ENCODE measurements at places on chromosomes 12 and 14. TPM values are rescaled to one million over a fixed set of nuclear protein-coding genes. Genes with fewer than 3 reads are reported as not detected.

The APOLD1 gene
- 5.1 TPM for total RNA-seq

The RERG gene
- total RNA-seq = not detected

The PMEL gene
- 0.78 TPM for total RNA-seq

The GDF3 gene
- not detected for total RNA-seq

The TSPAN8 gene
- not detected for total RNA-seq

The CIROP gene
- not detected for total RNA-seq

The GPRC5A gene
- total RNA-seq = 4.0 TPM

The CLEC2A gene
- not detected for total RNA-seq

The CCDC85C gene
- total RNA-seq = 0.37 TPM

The NKX2-1 gene
- not detected for total RNA-seq

The IRAK3 gene
- 25.0 TPM for total RNA-seq

The LIN7A gene
- 6.3 TPM for total RNA-seq

The C14orf39 gene
- not detected for total RNA-seq

The OR4K2 gene
- not detected for total RNA-seq

The SERPINA6 gene
- total RNA-seq = not detected

The KRT78 gene
- total RNA-seq = not detected

The SLC10A1 gene
- total RNA-seq = not detected

The MORN3 gene
- 0.20 TPM for total RNA-seq

The DIO3 gene
- total RNA-seq = not detected

The MYF5 gene
- total RNA-seq = not detected

The KRT2 gene
- total RNA-seq = not detected

The TAS2R42 gene
- not detected for total RNA-seq

The KCNC2 gene
- total RNA-seq = not detected

The HOXC4 gene
- total RNA-seq = 2.2 TPM

The FAM90A1 gene
- total RNA-seq = 0.20 TPM

The FLRT2 gene
- 31.7 TPM for total RNA-seq

The RNASE2 gene
- total RNA-seq = not detected

The LRFN5 gene
- total RNA-seq = 6.6 TPM

The POC1B gene
- 15.6 TPM for total RNA-seq

The PLEKHD1 gene
- total RNA-seq = not detected

The ASB2 gene
- total RNA-seq = not detected

The OR4M1 gene
- not detected for total RNA-seq

The LALBA gene
- total RNA-seq = not detected

The TRAF3 gene
- 24.8 TPM for total RNA-seq

The HRK gene
- total RNA-seq = under 0.01 TPM

The RERGL gene
- not detected for total RNA-seq

The TOMM20L gene
- total RNA-seq = not detected

The OLR1 gene
- not detected for total RNA-seq

The GPX2 gene
- not detected for total RNA-seq

The MYH6 gene
- not detected for total RNA-seq

The OAS2 gene
- 7.0 TPM for total RNA-seq

The TBC1D30 gene
- not detected for total RNA-seq

The CDK17 gene
- 64.3 TPM for total RNA-seq

The NYNRIN gene
- total RNA-seq = 4.8 TPM

The PLD4 gene
- under 0.01 TPM for total RNA-seq

The P2RX2 gene
- not detected for total RNA-seq

The FOXG1 gene
- total RNA-seq = 0.20 TPM

The PIANP gene
- not detected for total RNA-seq

The LUM gene
- 67.2 TPM for total RNA-seq

The AICDA gene
- not detected for total RNA-seq
